ENCODE measurements at places on chromosomes 5 and 9.
A peak's percentile ranks its signal among the peaks of the same experiment; 100 is the strongest.

- DNase-seq, result no peak
Measured at GRCh38 chr9:108933231-108933717, 650 bp downstream of the ELP1 start.

- DNase-seq, result no peak
Measured at GRCh38 chr5:98042961-98043360, 730.5 kb upstream of the RGMB start.

- no peak for DNase-seq
Measured at GRCh38 chr5:145543968-145544367, 291.2 kb downstream of the PRELID2 start.

DNA sequence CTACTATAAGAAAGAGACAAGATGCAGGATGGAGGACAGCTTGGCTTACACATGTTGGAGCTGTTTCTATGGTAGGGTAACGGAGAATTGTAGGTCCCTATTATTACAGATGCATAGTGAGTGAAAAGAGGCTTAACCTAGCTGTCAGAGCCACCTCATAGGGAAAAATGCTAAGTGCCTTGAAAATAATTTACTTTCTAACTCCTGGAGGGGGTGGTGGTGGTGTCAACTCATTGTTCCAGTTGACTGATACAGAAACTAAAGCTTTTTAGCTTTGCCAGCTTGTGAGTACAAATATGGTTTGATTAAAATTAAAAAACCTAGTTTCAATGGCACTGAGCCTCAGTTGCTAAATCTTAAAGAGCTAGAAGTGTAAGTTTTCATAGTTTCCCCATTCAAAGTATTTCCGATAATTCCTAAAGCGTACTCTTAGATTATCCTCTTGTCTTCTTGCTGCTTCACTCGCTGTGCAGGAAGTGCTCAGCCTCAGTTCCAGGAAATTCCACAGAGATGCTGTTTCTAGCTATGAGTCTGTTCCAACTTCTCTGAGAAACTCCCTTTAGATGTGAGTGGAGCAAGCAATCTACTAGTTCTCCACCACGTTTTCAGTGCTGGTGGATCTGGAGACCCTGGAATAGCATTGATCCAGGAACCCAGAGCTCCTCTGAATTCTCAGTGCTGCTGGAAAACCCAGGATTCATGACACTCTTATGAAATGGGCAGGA lies 265.2 kb downstream of the DMAC1 start:
- no peak for DNase-seq

- no peak for DNase-seq
Measured at GRCh38 chr5:158899211-158899610, 200.5 kb downstream of the EBF1 start.

DNA sequence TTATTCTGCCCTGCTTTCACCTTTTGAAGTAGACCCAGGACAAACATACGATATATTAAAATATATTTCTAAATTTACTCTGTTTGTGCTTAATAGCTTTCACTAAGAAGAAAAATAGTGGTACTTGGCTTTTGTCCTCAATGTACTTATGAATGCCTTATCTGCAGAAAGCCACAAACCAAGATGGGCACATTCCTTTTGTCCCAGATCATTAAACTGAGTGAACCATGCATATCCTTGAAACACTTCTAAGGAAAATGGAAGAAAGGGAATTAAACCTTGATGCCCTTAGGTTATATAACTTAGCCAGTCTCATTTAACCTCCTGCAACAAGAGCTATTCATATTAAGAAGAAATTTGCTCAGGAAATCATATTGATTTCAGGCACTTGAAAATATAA lies 553.8 kb upstream of the CDH9 start:
- no peak for DNase-seq

DNA sequence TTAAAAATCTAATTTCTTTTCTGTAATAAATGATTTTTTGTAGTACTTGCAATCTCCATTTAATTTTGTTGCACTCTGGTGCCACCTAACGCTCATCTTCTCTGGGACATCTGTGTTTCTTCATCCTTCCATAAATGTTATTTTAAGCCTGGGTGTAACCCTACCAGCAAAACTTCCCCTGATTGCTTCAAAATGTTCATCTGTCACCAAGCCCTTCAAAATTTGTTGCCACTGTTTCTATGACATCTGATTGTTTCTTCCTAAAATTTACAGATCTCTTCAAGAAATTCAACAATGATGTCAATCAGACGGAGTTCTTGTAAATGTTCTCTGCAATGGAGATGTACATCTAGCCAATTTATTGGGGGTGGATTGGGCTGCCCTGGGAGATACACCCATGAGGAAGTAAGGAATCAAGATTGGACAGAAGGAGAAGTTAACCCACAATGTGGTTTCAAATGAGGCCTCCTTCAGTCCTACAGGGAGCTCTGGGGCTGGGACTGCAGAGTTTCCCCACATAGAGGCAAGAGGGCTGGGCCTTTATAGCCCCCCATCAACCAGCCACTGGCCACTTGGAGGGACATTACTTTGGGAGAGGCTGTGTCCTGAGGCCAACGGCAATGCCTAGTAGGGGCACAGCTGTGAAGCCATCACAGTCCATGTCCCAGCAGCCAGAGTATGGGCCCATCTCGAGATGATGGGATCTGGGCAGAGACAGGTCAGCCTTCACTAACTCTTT lies 23.3 kb downstream of the MCTP1 start:
- DNase-seq, result no peak

DNA sequence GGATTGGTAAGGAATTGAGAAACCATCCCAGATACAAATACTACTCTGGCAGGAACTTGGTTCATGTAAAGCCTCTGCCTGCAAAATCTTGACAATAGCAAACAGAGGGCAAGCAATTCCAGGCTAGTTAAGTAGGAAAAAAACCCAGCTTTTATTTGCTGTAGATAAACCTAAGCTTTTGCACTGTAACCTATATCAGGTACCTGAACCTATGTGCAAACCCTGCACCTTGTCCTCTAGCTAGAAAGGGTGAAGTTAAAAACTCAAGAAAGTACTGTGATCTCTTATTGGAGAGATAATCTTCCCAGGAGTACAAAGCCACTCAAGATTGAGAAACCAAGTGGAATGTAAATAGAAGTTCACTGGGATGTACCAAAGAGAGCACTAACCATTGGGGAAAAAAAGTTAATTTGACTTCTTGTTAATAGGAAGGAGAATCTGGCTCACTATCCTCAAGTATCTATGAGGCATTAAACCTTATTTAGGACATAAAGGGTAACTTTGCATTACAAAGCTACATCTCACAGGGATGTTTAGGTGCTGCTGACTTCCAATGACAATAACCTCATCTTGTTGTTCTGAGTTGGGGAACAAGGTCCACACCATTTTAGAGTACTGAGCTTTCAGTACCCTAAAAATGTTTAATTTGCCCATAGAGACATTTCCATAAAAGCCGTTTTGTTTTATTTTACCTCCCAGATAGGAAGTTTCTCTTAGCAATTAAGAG lies 73.8 kb upstream of the PCA3 start:
- DNase-seq, result no peak

DNA sequence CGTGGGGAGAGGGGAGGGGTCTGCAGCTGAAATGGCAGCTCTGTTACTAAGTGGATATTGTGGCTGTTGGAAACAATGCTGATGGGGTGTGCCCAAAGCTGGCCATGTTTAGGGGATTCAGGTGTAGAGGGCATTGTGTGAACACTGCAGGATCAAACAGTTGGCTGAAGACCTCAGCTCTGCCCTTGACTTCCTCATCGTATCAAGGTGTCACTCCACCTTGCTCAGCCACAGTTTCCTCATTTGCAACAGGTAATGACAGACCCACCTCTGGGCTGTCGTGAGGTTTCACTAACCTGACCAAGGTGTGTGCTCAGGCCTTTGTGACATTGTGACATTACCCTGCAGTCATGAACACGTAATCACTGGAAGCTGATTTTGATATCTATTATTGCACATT lies 111.9 kb downstream of the ICE1 start:
- DNase-seq, result no peak

DNA sequence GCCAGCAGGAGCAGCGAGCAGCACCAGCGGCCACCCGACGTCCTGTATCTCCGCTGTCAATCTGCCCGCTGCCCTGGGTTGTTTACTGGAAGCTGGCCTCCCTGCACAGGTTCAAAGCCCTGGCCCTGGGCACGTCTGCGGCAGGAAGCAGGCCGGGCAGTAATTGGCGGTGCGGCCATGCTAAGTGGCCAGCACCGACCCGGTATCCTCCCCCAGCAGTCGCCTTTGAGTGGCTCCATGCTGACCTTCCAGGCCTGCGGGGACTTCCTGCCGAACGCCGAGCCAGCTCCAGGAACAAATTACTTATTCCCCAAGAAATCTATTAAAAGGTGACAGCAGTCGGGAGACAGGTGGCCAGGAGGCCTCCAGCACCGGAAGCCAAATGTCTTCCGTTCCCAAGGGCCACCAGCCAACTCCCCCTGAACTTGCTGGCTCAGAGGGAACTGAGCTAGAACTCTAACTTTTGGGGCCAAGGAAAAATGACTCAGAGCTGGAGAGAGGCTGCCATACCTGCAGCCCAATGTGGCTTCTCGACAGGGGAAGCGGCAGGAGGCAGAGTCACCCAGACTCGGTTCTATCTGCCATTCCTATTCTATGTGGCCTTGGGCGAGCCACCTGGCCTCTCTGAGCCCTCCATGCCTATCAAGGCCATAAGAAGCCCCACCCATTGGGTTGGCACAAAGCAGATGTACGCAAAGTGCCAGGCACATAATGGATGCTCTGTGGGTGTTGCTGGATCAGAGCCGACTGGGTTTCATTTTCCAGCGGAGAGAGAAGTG lies 13.7 kb upstream of the PSMB7 start:
- no peak for DNase-seq

- DNase-seq, result peak; percentile 42
Measured at GRCh38 chr9:113533335-113534225, 70.1 kb downstream of the RGS3 start.

DNA sequence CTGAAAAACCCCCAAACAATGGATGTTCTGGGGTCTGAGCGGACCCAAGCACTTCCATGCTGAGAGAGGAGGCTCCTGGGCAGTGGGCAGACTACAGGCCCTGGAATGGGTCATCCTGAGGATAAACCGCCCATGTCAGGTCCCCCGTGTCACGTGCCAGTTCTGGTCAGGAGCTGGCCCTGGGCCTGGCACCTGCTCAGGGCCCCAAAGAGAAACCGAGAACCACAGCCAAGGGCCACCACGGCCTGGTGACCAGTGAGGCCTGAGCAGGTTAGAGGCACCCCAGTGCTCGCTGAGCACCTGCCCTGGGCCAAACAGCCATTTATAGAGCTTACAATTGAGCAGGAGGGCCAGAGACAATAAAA lies 15.8 kb downstream of the LMAN2 start:
- no peak for DNase-seq

All from sciatic nerve (tissue), 2 donors.